ENCODE measurements at places on chromosomes 12 and 14. TPM values are rescaled to one million over a fixed set of nuclear protein-coding genes. Genes with fewer than 3 reads are reported as not detected.

The RASAL1 gene
- 0.64 TPM for total RNA-seq

GRCh38 chr12:56571121-56571520 is 49.5 kb downstream of the RBMS2 start:
- DNase-seq, result no peak

DNA sequence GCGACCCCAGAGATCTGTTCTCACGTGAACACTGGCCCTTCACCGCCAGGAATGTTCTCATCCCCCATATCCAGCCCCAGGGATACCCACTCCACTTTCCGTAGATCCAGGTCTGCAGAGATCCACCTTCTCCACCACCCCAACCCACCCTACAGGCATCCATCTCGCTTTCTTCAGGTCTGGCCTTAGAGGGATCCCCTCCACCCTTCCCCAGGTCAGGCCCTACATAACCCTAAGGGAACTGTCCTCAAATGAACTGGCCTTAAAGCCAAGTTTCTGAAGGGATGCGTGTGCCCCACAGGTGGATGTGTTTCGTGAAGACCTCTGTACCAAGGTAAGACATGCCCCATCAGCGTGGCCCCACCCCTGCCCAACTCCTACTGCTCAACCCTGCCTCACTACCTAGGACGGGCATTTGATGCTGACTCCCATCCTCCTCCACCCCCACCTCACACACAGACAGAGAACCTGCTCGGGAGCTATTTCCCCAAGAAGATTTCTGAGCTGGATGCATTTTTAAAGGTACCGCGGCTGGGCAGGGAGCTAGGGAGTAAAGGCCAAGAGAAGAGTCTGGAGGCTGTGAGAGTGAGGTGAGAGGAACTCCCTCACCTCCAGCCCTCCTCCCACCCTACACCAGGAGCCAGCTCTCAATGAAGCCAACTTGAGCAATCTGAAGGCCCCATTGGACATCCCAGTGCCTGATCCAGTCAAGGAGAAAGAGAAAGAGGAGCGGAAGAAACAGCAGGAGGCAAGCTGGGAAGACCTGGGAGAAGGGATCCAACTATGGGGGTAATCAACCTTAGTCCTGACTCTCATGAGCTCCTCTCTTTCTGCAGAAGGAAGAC is 912 bp downstream of the PSME1 start:
- no peak for DNase-seq

GRCh38 chr14:86357876-86358275 is 827.9 kb downstream of the FLRT2 start:
- no peak for DNase-seq

DNA sequence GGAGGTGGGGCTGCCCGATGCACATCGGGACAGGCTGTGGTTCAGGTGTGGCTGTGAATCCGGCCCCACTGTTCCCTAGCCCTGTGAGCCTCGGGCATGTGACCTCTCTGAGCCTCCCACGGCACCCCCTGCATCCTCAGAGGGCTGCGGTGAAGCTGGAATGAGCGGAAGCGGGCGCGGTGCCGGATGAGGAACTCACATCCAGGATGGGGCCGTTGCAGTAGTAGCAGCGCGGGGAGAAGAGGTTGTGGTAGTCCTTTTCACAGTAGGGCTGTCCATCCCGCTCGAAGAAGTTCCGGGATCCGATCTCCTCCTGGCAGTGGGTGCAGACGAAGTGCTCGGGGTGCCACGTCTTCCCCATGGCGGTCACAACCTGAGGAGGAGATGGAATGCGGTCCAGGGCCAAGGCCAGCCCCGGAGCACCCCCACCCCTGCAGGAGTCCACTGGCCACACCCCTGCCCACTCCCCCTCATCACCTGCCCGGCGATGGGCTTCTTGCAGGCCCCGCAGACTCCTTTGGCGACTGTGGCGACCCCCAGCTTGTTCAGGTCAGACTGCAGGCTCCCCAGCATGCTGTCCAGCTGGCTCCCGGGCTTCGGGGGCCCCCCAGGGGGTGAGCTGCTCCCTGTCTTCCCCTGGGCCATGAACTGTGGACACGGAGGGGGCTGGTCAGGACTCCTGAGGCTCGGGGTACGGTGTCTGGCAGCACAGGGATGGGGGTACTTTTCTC is 13.9 kb upstream of the RPLP0 start:
- DNase-seq, result no peak

Data from ascending aorta (tissue), 2 donors.